EH (cell line): ENCODE measurements at places on chromosomes 7 and 10.

GRCh38 chr7:90288154-90288553 is 33.0 kb downstream of the FAM237B start:
- no peak for DNase-seq

DNA sequence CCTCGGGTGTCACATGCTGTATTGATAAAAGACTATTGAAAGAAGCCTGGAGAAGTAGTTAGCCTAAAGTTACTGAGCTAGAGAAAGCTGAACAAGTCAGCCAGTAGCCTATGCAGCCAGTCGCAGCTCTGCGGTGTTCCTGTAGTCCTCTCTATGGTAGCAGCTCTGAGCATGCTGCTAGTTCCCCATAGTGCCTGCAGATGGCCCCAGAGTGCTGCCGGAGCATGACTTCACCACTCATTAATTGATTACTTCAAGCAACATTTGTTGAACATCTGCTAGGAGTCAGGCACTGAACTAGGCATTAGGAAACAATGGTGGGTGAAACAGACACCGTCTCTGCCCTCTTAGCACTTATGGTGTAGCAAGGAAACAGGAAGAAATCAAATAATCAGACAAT is 422.7 kb downstream of the SORCS3 start:
- DNase-seq: peak; percentile 4

GRCh38 chr10:58467931-58468635 is 44.6 kb upstream of the BICC1 start:
- DNase-seq: no peak

DNA sequence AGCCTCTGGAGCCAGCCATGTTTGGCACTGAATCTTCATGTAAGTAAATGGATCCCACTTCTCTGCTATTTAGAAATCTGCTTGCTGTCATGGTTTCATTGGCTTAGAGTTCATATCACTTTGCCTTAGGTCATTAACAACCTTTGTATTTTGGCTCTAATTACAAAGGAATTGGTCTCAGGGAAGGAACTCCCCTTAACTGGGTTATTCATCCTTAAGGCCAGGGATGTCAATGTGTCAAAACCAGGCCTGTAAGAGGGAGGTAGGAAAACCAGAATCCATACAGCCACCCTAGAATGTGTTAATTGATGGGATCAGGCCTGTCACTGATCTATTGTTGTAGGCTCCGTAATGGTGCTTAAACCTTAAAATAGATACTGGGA is 67.3 kb downstream of the ST7 start:
- no peak for DNase-seq

DNA sequence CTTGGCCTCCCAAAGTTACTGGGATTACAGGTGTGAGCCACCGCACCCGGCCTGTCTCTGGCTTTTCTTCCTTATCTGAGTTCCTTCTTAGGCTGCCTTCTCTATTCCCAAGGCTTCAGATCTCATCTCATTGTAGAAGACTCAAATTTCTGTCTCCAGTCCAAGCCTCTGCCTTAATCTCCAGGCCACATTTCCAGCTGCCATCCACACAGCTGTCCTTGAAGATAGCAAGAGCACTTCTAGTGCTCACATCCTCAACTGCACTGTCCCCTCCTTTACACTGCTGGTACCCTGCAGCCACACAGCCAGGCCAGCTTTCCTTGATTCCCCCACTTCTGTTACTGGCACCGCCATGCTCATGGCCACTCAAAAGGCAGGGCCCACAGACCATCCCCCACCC is 35.6 kb downstream of the POLL start:
- DNase-seq: no peak

- no peak for DNase-seq
These were observed 77.1 kb downstream of the ORC5 start for GRCh38 chr7:104130726-104131125.

DNA sequence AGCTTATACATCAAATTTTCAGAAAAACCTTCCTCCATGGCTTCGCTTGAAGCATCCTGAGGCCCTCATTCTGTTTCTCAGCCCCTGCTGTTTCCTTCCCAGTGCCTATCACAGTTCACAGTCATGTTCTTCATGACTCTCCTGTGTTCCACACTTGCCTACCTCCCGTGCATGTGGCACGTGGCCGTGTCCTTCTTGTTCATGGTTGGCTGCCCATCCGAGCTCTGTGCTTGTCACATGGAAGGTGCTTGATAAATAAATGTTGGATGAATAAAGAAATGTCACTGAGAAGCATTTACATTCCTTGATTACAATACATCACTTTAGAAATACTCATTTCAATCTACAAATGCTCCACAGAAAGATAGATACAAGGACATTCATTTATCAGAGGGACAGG is 23.7 kb upstream of the EGFR start:
- DNase-seq: no peak

GRCh38 chr7:121563177-121563576 is 167.1 kb upstream of the FAM3C start:
- peak; percentile 13 for DNase-seq

- DNase-seq: no peak
These were observed 180.0 kb upstream of the INHBA start for GRCh38 chr7:41882745-41883420.

GRCh38 chr7:101422356-101423195 is 59.9 kb downstream of the COL26A1 start:
- DNase-seq: no peak
